Gastrocnemius medialis (tissue), 4 donors: ENCODE measurements at places on chromosomes 2 and 18.

GRCh38 chr2:68237976-68238580, 14.3 kb downstream of the PPP3R1 start:
- H3K27me3 ChIP-seq: no peaks in the 10 kb centered on the region
- no peak overlapping the region for H3K27ac ChIP-seq

GRCh38 chr2:216888887-216889622, 29.2 kb upstream of the TNP1 start:
- H3K36me3 ChIP-seq: no peaks in the 10 kb centered on the region
- H3K4me1 ChIP-seq: peaks cover 50% of the 10 kb centered on the region
- peak overlapping the region; percentile 95 for H3K27ac ChIP-seq
- no peaks in the 10 kb centered on the region for H3K27me3 ChIP-seq
- DNase-seq: peak; percentile 94
- no peak overlapping the region for H3K4me3 ChIP-seq

DNA sequence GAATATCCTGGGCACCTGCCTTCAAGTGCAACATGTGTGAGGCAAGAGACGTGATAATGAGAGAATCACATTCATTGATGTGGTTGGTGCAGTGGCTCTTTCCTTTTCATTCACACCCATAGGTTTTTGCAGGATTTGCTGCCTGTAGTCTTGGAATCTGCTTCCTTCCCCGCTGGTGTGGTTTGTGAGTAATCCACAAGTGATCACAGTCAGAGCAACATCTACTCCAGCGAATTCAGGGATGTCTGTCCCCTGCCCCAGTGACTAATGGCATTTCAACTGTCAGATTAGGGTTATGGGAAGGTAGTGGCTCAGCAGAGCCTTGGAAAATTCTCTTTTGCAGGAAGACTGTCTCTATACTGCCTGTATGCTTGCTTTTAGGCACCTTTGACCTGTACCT, 225.5 kb upstream of the RBMS1 start:
- no peaks in the 10 kb centered on the region for H3K27me3 ChIP-seq
- no peaks in the 10 kb centered on the region for H3K4me1 ChIP-seq
- H3K4me3 ChIP-seq: no peak overlapping the region
- no peaks in the 10 kb centered on the region for H3K36me3 ChIP-seq

DNA sequence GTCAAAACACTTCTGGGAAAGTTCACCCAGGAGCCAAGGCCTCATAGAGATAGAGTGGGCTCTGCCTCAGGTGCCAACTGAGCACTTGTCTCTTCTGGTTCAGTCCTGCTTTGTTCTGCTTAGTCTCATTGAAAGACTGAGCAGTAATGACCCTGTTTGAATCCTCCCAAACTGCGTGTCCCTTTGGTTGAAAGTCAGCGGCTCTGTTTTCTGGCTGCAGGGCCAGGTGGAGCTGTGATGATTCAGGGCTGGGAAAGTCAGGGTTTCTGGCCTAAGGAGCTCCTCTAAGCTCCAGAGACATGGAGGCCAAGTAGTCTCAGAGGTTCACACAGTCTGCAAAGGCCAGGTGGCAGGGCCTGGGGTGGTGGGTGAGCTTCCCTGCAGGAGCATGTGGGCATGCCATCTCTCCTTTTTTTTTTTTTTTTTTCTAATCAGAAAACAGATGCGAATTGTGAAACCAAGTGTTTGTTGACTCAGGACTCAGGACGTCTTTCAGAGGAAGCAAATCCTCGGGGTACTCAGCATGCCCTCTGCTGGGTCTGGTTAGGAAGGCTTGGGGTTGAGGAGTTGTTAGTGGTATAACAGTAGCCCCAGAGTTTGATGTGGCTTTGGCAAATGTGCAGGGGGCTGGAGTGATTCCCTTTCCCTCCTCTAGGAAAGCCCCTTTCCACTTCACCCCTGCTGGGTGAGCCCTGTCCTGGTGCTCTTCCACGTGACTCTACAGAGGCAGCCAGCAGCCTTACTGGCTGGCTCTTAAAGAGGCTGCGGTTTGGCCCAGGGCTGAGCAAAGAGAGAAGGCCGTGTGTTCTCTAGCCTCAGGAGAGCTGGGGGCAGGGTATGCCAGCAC, 38.3 kb downstream of the TMEM17 start:
- no peaks in the 10 kb centered on the region for H3K36me3 ChIP-seq
- peak; percentile 29 for DNase-seq
- no peaks in the 10 kb centered on the region for H3K27me3 ChIP-seq
- no peak overlapping the region for H3K4me3 ChIP-seq

DNA sequence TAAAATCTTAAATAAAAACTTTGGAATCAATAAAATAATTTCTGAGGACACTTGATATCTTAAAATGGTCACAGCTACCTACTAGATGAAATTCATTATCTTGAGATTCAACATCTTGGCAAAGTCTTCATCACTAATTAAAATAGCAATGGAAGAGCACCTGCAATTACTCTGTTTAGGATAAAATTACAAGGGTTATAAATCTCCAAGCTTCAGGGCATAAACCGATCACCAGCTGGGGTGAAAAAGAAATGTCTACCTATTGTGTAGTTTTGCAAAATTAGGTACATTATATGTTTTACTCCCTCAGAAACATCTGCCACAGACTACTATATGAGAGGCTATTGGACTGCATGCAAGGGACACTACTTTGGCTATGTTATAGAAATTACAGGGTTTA, 327.1 kb downstream of the CCDC178 start:
- no peak for DNase-seq
- no peaks in the 10 kb centered on the region for H3K36me3 ChIP-seq
- H3K27me3 ChIP-seq: no peaks in the 10 kb centered on the region
- no peak overlapping the region for H3K4me3 ChIP-seq

DNA sequence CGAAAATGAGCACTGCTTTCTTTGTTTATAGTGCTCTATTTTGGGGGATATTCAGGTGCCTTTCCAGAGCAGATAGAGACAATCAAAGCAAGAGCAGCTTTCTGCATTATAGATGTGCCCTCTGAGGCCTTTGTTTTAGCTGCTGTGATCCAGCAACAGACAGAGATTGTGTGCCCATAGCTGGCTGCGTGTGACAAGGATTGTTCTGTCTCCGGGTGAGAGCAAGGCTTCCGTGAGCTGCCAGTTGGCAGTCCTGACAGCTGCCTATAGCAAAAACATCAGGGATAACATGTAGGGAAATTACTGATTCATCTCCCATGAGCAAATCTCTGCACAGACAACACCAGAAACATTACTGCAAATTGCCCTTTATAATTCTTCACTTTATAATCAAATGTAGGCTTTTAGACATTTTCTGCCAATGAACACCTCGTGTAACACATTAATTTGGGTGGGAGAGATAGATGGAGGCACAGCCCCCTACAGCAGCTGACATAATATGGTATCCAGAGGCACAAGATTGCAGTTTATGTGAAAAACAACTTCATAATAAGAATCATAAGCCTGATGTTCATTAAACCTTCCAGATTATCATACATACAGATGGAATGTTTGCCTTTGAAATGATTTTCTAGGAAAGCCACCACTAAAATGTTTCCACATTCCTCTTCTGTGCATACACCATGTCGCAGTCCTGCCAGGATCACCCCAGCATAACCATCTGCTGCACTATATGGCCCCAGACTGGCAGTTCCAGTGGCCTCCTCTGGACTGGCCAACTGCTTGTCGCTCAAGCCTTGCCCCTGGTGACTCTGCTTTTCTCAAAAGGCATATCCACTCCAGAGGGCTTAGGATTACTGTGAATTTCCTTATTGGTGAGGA, 131.2 kb downstream of the TRIB2 start:
- H3K27ac ChIP-seq: no peak overlapping the region
- no peak for DNase-seq
- no peaks in the 10 kb centered on the region for H3K27me3 ChIP-seq
- H3K36me3 ChIP-seq: no peaks in the 10 kb centered on the region

- H3K27me3 ChIP-seq: no peaks in the 10 kb centered on the region
- H3K36me3 ChIP-seq: no peaks in the 10 kb centered on the region
These were observed 91.0 kb upstream of the NEUROD1 start for GRCh38 chr2:181771356-181771755.

DNA sequence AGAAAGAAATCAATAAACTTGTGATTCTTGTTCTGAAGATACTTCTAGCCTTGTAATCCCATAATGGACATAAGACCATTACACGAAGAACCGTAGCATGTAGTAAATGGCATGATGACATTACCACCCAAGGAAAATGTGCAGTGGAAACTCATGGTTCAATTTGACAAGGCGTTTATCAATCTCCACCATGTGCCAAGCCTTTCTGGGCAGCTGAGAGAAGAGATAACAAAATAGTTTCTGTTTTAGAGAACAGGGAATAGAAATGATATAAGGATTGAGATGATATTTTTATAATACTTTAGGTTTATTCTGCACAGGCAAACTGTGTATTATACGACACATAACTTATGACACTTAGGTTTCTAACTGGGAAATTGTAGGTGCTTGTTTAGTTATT, 19.2 kb downstream of the ABI2 start:
- DNase-seq: no peak
- H3K4me3 ChIP-seq: no peak overlapping the region
- no peak overlapping the region for H3K27ac ChIP-seq
- no peaks in the 10 kb centered on the region for H3K4me1 ChIP-seq

GRCh38 chr2:236884569-236885175, 201.0 kb upstream of the COPS8 start:
- H3K36me3 ChIP-seq: no peaks in the 10 kb centered on the region
- no peak overlapping the region for H3K27ac ChIP-seq
- no peak overlapping the region for H3K4me3 ChIP-seq

DNA sequence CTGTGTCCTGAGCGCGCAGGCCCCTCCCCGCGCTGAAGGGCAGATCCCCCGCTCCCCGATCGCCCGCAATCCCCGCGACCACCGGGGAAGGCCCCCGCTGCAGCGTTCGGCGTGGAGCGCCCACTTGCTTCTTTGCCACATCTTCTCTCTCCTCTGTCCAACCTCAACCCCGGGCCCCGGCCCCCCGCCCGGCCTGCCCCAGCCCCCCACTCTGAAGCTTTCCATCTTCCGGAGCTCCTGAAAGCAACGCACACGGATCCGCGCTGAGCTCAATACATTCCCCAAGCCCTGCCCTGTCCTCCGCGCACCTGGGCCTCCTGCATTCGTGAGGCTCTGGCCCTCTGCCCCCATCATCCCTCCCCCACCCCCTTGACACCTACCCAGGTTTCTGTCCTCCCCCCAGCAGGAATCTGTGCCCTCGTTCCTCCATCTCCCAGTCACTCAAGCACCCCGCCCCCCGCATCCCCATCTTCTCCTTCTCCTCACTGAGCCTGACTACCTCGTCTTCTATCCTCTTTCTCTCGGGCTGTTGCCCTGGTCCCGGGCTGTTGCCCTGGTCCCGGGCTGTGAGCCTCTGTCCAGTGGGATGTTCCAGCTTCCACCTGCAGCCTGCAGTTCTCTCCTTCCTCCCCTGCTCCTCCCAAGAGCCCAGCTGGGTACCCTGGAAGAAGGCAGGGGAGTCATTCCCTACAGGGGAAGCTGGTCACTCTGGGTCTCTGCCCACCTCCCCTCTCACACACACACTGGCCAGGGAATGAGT, 7.8 kb downstream of the SPEG start:
- peaks cover 62% of the 10 kb centered on the region for H3K4me1 ChIP-seq
- H3K27me3 ChIP-seq: no peaks in the 10 kb centered on the region
- no peak for DNase-seq
- H3K36me3 ChIP-seq: no peaks in the 10 kb centered on the region

GRCh38 chr2:16663121-16663905, 2.3 kb downstream of the CYRIA start:
- peak overlapping the region; percentile 70 for H3K27ac ChIP-seq
- peak overlapping the region; percentile 8 for H3K4me3 ChIP-seq
- no peaks in the 10 kb centered on the region for H3K36me3 ChIP-seq
- peaks cover 45% of the 10 kb centered on the region for H3K4me1 ChIP-seq

GRCh38 chr18:56903686-56904085, 243.2 kb upstream of the BOD1L2 start:
- H3K4me3 ChIP-seq: no peak overlapping the region
- no peaks in the 10 kb centered on the region for H3K27me3 ChIP-seq
- H3K27ac ChIP-seq: no peak overlapping the region
- H3K36me3 ChIP-seq: no peaks in the 10 kb centered on the region
- H3K4me1 ChIP-seq: peaks cover 5% of the 10 kb centered on the region

- no peaks in the 10 kb centered on the region for H3K4me1 ChIP-seq
- H3K27ac ChIP-seq: no peak overlapping the region
- no peak overlapping the region for H3K4me3 ChIP-seq
- no peaks in the 10 kb centered on the region for H3K27me3 ChIP-seq
These were observed 89.6 kb upstream of the NPAS2 start for GRCh38 chr2:100730290-100730868.

GRCh38 chr2:29990129-29990528, 68.7 kb upstream of the ALK start:
- H3K4me1 ChIP-seq: no peaks in the 10 kb centered on the region
- H3K36me3 ChIP-seq: no peaks in the 10 kb centered on the region
- no peaks in the 10 kb centered on the region for H3K27me3 ChIP-seq
- no peak for DNase-seq
- no peak overlapping the region for H3K27ac ChIP-seq

- H3K36me3 ChIP-seq: no peaks in the 10 kb centered on the region
- H3K27ac ChIP-seq: peak overlapping the region; percentile 77
- DNase-seq: peak; percentile 84
- no peaks in the 10 kb centered on the region for H3K27me3 ChIP-seq
- peaks cover 82% of the 10 kb centered on the region for H3K4me1 ChIP-seq
- no peak overlapping the region for H3K4me3 ChIP-seq
These were observed 136.3 kb downstream of the TNS1 start for GRCh38 chr2:217866457-217866856.

DNA sequence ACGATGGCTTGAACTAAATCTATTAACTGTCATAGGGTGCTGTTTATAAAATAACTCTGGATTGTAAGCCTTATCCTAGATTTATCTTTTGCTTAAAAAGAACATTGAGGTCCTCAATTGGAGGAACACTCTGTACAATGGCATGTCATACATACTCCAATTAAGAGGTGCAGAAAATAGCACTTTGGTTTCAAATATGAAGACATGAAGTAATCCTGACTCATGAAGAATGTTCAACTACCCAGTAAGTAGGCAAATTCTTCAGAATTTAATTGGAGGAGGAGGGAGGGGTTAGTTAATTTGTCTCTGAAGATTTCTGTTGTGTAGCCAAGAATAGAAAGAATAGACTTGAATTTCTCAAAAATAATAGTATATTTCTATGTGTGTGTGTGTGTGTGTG, 36.1 kb downstream of the DCC start:
- H3K36me3 ChIP-seq: no peaks in the 10 kb centered on the region
- no peak overlapping the region for H3K4me3 ChIP-seq
- no peak for DNase-seq
- H3K4me1 ChIP-seq: no peaks in the 10 kb centered on the region
- H3K27me3 ChIP-seq: no peaks in the 10 kb centered on the region
- H3K27ac ChIP-seq: no peak overlapping the region
